Left lung (tissue), 14 donors: ENCODE measurements at places on chromosomes 12 and 14. TPM values are rescaled to one million over a fixed set of nuclear protein-coding genes. Genes with fewer than 3 reads are reported as not detected.

Gene PYM1
- 31.0 TPM for total RNA-seq

DNA sequence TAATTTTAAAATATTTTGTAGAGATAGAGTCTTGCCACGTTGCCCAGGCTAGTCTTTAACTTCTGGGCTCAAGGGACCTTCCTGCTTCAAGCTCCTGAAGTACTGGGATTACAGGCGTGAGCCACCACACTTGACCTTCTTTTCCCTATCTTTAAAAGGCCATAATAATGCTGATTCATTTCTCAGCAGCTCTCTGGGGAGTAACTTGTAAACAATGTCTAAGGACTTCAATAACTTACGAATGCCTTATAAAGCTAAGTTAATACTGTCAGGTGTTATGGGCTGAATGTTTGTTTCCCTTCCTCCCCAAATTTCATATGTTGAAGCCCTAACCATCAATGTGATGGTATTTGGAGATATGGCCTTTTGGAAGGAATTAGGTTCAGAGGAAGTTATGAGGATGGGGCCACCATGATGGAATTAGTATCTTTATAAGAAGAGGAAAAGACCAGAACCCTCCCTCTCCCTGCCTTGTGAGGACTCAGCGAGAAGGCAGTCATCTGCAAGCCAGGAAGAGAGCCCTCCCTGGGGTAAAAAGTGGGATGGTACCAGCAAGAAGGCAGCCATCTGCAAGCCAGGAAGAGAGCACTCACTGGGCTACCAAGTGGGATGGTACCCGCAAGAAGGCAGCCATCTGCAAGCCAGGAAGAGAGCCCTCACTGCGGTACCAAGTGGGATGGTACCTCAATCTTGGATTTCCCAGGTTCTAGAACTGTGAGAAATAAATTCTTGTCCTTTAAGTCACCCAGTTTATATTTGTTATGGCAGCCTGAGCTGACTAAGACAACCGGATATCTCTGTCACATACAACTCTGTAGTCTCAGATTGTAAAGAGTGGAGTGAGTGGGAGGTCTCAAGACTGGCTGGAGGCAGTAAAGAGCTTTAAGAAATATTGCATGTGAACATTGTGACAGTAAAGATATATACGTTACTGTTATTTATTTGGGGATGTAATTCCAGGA lies 16.3 kb upstream of the YBX3 start:
- DNase-seq, result no peak
- peaks cover 4% of the 10 kb centered on the region for H3K4me1 ChIP-seq
- H3K27me3 ChIP-seq, result no peaks in the 10 kb centered on the region
- no peaks in the 10 kb centered on the region for H3K36me3 ChIP-seq
- H3K4me3 ChIP-seq, result no peak overlapping the region

GRCh38 chr12:49744363-49744885 lies 3.1 kb downstream of the TMBIM6 start:
- H3K27ac ChIP-seq, result no peak overlapping the region
- no peak for DNase-seq
- H3K36me3 ChIP-seq, result peaks cover 10% of the 10 kb centered on the region
- H3K27me3 ChIP-seq, result no peaks in the 10 kb centered on the region

- peaks cover 56% of the 10 kb centered on the region for H3K4me1 ChIP-seq
- no peaks in the 10 kb centered on the region for H3K36me3 ChIP-seq
- peak; percentile 63 for DNase-seq
- H3K27me3 ChIP-seq, result peaks cover 16% of the 10 kb centered on the region
- H3K4me3 ChIP-seq, result no peak overlapping the region
These were observed 42.1 kb downstream of the KRT80 start for GRCh38 chr12:52149651-52150241.

DNA sequence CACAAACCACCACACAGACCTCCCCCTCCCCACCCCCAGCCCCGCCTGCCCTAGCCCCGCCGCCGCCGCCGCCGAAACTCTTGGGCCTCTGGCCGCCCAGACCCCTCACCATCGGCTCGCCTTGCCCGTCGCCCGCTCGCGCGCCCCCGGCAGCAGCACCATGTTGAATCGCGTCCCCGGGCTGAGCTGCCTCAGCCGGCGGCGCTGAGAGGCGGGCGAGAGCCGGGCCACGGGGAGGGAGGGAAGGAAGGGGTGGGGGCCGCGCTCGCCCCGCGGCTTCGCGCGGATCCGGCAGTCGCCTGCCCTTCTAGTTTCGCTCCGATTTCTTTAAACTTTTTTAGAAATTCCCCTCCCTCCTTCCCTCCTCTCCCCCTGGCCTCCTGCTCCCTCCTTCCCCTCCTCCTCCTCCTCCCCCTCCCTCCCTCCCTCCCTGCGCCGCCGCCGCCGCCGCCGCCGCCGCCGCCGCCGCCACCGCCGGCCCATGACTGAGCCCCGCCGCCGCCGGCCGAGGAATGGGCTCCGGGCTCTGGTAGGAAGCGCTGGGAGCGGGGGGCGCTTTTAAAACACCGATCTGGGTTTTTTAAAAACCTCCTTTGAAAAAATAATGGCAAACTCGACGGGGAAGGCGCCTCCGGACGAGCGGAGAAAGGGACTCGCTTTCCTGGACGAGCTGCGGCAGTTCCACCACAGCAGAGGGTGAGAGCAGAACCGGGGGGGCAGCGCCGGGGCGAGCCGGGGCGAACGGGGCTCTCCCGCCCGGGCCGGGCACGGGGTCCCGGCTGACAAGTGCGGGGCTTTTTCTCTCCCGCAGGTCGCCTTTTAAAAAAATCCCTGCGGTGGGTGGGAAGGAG lies at the start of gene ARID2:
Gene ARID2, plus strand, starts transcription at position 474 of the 851 bp plus-strand sequence. Its CDS starts 131 bp downstream, at position 605.
- no peaks in the 10 kb centered on the region for H3K36me3 ChIP-seq
- peak within 1 kb of the TSS; percentile 92 for H3K4me3 ChIP-seq
- DNase-seq, result peak; percentile 90
- no peaks in the 10 kb centered on the region for H3K27me3 ChIP-seq
- peaks cover 48% of the 10 kb centered on the region for H3K4me1 ChIP-seq
